Thyroid gland (tissue), 4 donors: ENCODE measurements at places on chromosomes 12 and 14. TPM values are rescaled to one million over a fixed set of nuclear protein-coding genes. Genes with fewer than 3 reads are reported as not detected.

DNA sequence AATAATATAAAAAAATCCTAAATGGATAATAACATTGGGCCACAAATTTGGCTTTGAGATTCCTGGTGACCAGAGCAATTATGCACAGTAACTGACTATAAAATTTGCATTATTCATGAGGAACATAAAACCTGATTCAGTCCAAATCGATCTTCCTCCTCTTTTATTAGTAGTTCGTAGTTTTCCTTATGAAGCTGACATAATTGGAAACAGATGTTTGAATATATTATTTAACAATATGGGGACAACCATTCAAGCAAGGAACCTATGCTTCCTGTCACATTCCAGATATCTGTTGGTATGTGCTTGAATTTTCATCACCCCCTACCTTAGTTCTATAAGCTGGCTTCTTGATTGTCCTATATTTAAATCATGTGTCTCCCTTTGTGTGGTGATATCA, 34.9 kb downstream of the CCDC175 start:
- no peaks in the 10 kb centered on the region for H3K4me1 ChIP-seq
- H3K27me3 ChIP-seq, result no peaks in the 10 kb centered on the region
- no peak overlapping the region for H3K4me3 ChIP-seq
- no peak for DNase-seq

Gene ADGRD1
- total RNA-seq, result 24.6 TPM

Gene SRRM4
- 0.10 TPM for total RNA-seq

Gene DPY19L2
- 93.0 TPM for total RNA-seq

Gene CHGA
- 9.6 TPM for total RNA-seq

- no peak overlapping the region for H3K4me3 ChIP-seq
- H3K36me3 ChIP-seq, result no peaks in the 10 kb centered on the region
- no peaks in the 10 kb centered on the region for H3K4me1 ChIP-seq
- H3K27ac ChIP-seq, result no peak overlapping the region
- no peaks in the 10 kb centered on the region for H3K27me3 ChIP-seq
These were observed 8.0 kb upstream of the RASSF8 start for GRCh38 chr12:25950329-25951115.

DNA sequence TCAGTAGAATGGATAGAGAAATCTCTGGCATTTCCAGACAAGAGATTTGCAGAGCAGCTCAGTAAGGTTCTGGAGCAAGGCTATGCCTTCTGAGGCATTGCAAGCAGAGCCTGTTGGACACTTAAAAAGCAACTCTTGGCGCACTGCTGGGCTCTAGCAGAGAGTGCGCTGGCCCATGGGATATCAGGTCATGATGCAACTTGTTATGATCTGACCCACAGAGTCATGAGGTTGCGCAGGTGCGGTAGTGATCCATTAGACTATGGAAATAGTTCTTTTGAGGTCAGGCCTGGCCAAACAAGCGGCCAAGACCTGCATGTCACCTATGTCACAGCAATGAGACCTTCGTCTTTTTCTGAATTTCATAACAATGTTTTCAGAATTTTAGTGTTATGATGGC, 168.6 kb downstream of the TMTC3 start:
- no peaks in the 10 kb centered on the region for H3K27me3 ChIP-seq
- DNase-seq, result peak; percentile 3
- H3K4me1 ChIP-seq, result no peaks in the 10 kb centered on the region
- no peak overlapping the region for H3K4me3 ChIP-seq

DNA sequence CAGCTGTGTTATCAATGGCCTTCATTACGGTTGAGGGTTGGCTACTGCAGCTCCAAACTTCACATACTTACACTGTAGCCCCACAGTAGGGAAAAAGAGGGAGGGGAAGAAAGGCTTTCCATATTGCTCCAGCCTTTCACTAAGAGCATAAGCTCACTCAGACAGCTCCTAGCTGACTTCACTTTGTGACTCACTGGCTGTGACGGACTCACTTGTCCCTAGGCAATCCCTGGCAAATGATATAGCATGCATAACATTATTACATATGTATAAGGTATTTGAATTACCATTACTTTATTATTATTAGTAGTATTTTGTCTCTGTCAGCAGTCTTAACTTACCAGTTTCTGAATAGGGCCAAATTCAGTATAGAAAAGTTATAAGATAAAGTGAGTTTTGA, 350.7 kb downstream of the RMST start:
- no peak for DNase-seq
- H3K36me3 ChIP-seq, result no peaks in the 10 kb centered on the region
- no peak overlapping the region for H3K4me3 ChIP-seq
- no peaks in the 10 kb centered on the region for H3K4me1 ChIP-seq
- no peaks in the 10 kb centered on the region for H3K27me3 ChIP-seq
- H3K27ac ChIP-seq, result no peak overlapping the region

Gene TGFB3
- total RNA-seq, result 8.0 TPM

- no peak overlapping the region for H3K4me3 ChIP-seq
- DNase-seq, result peak; percentile 80
- H3K27ac ChIP-seq, result no peak overlapping the region
- H3K36me3 ChIP-seq, result no peaks in the 10 kb centered on the region
These were observed 5.9 kb downstream of the RNASE8 start for GRCh38 chr14:21063479-21063878.

Gene C1QL4
- 0.67 TPM for total RNA-seq

Gene SYCP3
- not detected for total RNA-seq

Gene DENND5B
- 13.3 TPM for total RNA-seq

Gene TBC1D30
- 31.3 TPM for total RNA-seq

Gene PSME1
- total RNA-seq, result 189 TPM

GRCh38 chr12:10600988-10601387, 12.4 kb downstream of the MAGOHB start:
- H3K27me3 ChIP-seq, result no peaks in the 10 kb centered on the region
- H3K36me3 ChIP-seq, result no peaks in the 10 kb centered on the region
- no peaks in the 10 kb centered on the region for H3K4me1 ChIP-seq

GRCh38 chr12:58496411-58497190, 423.7 kb downstream of the LRIG3 start:
- no peaks in the 10 kb centered on the region for H3K36me3 ChIP-seq
- H3K27me3 ChIP-seq, result no peaks in the 10 kb centered on the region
- H3K4me1 ChIP-seq, result no peaks in the 10 kb centered on the region
- no peak overlapping the region for H3K4me3 ChIP-seq
- DNase-seq, result no peak
- no peak overlapping the region for H3K27ac ChIP-seq

Gene FOXG1
- total RNA-seq, result 0.11 TPM

Gene LYZ
- 19.9 TPM for total RNA-seq

DNA sequence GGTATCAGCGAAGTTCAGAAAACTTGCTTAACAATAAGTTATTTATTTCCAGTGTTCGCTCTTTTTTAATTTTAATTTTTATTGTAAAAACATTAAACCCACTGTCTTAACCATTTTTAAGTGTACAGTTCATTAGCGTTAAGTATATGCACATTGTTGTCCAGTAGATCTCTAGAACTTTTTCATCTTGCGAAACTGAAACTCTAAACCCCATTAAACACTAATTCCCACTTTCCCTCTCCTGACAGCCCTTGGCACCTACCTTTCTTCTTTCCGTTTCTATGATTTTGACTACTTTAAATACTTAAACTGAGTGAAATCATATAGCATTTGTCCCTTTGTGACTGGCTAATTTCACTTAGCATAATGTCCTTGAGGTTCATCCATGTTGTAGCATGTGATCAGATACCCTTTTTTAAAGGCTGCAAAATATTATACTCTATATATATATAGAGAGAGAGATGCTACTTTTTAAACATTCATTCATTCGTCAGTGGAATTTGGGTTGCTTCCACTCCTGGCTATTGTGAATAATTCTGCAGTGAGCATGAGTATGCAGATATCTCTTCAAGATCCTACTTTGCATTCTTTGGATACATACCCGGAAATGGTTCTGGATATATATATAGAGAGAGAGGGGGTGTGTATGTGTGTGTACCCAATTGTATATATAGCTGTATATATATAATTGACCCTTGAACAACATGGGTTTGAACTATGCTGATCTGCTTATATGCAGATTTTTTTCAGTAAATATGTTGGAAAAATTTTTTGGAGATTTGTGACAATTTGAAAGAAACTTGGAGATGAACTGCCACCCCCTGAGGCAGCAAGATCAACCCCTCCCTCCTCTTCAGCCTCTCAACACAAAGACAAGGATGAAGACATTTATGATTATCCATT, 74.7 kb upstream of the EVL start:
- no peak overlapping the region for H3K4me3 ChIP-seq
- no peaks in the 10 kb centered on the region for H3K4me1 ChIP-seq
- DNase-seq, result no peak
- H3K27ac ChIP-seq, result no peak overlapping the region
- H3K36me3 ChIP-seq, result no peaks in the 10 kb centered on the region
